ENCODE measurements at places on chromosomes 2 and 18. TPM values are rescaled to one million over a fixed set of nuclear protein-coding genes. Genes with fewer than 3 reads are reported as not detected.

GRCh38 chr18:50924372-50924771 lies 43.5 kb upstream of the ELAC1 start:
- H3K27ac ChIP-seq: no peak overlapping the region
- H3K36me3 ChIP-seq: peaks cover 27% of the 10 kb centered on the region
- no peaks in the 10 kb centered on the region for H3K27me3 ChIP-seq
- no peaks in the 10 kb centered on the region for H3K4me1 ChIP-seq
- no peak overlapping the region for H3K4me3 ChIP-seq

DNA sequence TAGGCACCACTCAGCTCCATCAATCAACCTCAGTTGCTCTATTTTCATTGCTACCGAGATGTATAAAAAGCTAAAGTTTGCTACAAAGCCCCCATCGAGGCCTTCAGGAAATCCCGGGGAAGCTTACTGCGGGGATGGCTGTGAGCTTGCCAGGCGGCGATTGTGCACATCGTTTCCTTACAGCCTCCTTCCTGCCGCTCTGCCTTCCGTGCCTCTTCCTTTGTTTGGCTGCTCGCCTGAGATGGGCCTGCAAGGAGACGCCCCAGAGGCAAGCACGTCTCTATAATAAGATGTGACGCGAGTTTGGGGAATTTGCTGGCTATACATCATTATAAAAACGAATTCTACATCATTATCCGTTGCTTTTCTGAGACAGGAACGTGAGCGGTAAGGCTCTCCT lies 41.6 kb downstream of the DHRS9 start:
- no peak overlapping the region for H3K27ac ChIP-seq
- H3K4me3 ChIP-seq: no peak overlapping the region
- DNase-seq: no peak
- H3K27me3 ChIP-seq: peaks cover 4% of the 10 kb centered on the region

DNA sequence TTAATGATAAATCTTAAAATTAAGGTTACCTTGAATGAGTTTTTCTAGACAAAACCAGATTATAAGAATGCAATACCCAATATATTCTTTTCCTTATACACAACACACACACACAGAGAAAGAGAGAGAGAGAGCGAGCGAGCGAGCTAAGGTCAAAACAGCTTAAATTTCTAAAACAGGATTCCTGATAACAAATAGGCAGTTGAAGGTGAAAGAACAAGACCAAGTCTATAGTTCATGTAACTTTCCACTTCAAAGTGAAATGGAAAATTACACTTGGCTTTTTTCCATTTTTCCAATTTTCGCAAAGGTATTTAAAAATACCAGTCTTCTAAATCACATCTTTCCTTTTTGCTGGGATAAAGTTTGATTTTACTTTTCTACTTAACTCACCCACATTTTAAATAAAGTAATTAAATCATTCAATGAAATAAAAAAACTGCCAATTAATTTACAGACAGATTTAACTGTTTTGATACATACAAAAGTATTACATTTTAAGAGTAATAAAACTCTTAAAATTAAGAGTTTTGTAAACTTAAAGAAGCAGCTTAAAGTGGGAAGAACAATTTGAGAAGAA lies 98.8 kb downstream of the COBLL1 start:
- no peaks in the 10 kb centered on the region for H3K4me1 ChIP-seq
- no peak overlapping the region for H3K4me3 ChIP-seq
- H3K27ac ChIP-seq: no peak overlapping the region
- no peak for DNase-seq
- no peaks in the 10 kb centered on the region for H3K36me3 ChIP-seq

DNA sequence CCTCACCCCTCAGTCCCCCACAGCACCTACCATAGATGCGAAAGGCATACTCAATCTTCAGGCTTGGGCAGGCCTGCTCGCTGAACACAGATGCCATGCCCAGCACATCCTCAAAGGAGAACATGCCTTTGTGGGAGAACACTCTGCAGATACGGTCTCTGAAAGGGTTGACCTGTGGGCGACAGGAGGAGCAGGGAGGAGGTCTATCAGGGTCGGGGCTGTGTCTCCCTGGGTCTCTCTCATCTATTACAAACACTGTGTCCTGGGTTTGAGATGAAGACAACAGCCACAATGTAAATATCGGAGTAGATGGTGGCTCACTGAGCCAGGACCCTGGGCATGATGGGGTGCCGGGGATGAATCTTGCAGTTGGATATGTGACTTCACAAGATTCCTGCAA lies 46.0 kb downstream of the CIB4 start:
- H3K27me3 ChIP-seq: peaks cover 7% of the 10 kb centered on the region
- H3K36me3 ChIP-seq: no peaks in the 10 kb centered on the region
- no peak for DNase-seq
- no peaks in the 10 kb centered on the region for H3K4me1 ChIP-seq
- no peak overlapping the region for H3K4me3 ChIP-seq
- H3K27ac ChIP-seq: no peak overlapping the region

DNA sequence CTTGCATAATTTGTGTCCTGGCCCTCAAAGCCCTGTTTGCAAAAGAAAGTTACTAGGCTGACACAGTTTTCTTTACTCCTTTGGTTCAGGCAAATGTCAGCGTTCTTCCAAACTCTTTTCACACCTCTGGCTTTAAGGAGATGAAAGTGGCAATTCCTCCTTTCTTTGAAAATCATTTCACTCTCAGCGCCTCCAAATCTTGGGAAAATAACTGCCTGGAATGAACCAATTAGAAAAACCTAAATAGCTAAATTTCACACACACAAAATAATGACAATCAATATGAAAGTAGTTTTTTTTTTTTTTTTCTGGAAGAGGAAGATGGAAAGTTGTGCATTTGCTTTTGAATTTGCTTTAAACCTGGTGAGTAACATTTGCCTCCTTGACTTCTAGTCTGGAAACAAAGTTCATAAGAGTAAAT lies 1.7 kb downstream of the MEIS1 start:
- no peak for DNase-seq
- H3K36me3 ChIP-seq: no peaks in the 10 kb centered on the region
- H3K4me1 ChIP-seq: peaks cover 4% of the 10 kb centered on the region
- peaks cover 4% of the 10 kb centered on the region for H3K27me3 ChIP-seq
- peak overlapping the region; percentile 16 for H3K27ac ChIP-seq

DNA sequence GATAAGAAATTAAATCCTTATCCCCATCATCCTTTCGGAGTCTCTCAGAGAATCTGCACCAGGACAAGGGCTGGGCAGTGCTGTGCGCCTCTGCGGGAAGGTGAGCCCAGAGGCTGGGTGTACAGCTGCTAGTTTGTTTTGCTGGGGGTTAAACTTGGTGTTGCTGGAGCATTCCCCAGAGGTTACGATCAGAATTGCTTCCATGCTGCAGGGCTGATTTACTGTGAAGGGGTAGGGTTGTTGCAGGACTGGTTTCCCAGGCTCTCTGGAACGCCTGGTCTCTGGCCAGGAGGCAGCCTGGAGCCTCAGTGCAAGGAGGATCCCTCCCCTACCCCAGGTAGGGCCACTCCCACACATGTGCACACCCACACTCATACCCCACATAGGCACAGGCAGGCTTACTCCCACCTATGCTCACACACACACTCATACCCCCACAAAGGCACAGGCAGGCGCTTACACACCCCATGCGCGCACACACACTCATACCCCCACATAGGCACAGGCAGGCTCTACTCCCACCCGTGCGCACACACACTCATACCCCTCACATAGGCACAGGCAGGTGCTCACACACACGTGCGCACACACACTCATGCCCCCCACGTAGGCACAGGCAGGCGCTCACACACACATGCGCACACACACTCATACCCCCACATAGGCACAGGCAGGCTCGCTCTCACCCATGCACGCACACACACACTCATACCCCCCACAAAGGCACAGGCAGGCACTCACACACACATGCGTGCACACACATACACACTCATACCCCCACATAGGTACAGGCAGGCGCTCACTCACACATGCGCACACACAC lies 11.3 kb downstream of the CNNM4 start:
- H3K4me1 ChIP-seq: peaks cover 10% of the 10 kb centered on the region
- no peak for DNase-seq
- no peak overlapping the region for H3K27ac ChIP-seq
- H3K27me3 ChIP-seq: no peaks in the 10 kb centered on the region
- no peaks in the 10 kb centered on the region for H3K36me3 ChIP-seq

Gene KCNF1
- total RNA-seq: not detected

Gene GBX2
- total RNA-seq: not detected

Gene CSRNP3
- not detected for total RNA-seq

Gene ANKRD53
- total RNA-seq: not detected

Gene MYOM1
- total RNA-seq: 1.2 TPM

All from CD8-positive, alpha-beta memory T cell (primary cell).